ENCODE measurements at places on chromosomes 1 and 21. TPM values are rescaled to one million over a fixed set of nuclear protein-coding genes. Genes with fewer than 3 reads are reported as not detected.

ARMH1 gene
- total RNA-seq, result 2.8 TPM

- no peaks in the 10 kb centered on the region for H3K27me3 ChIP-seq
- peaks cover 13% of the 10 kb centered on the region for H3K36me3 ChIP-seq
- H3K4me3 ChIP-seq, result no peak overlapping the region
- no peaks in the 10 kb centered on the region for H3K4me1 ChIP-seq
- H3K27ac ChIP-seq, result no peak overlapping the region
Observed at GRCh38 chr1:165895451-165895871, 68.0 kb downstream of the UCK2 start.

- no peak overlapping the region for H3K4me3 ChIP-seq
- H3K4me1 ChIP-seq, result no peaks in the 10 kb centered on the region
- DNase-seq, result no peak
Observed at GRCh38 chr21:43634618-43635017, 24.7 kb downstream of the HSF2BP start.

DNA sequence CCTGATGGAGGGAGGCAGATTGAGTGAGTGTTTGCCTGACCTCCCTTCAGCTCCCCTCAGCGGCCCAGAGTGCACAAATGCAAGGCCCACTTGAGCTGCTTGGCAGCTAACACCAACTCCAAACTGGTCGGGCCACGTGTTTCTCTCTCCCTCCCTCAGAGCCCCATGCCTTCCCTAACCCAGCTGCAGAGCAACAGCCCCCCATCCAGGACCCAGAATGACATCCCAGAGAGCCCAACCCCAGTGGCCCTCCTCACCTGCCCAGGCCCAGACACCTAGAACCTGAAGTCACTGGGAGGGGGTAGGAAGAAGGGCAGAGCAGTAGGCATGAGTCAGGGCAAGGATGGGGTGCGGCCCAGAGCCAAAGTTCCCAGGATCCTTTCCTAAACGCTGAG, 789 bp upstream of the S100A14 start:
- no peaks in the 10 kb centered on the region for H3K27me3 ChIP-seq
- H3K27ac ChIP-seq, result peak overlapping the region; percentile 66
- no peaks in the 10 kb centered on the region for H3K36me3 ChIP-seq
- H3K4me3 ChIP-seq, result no peak overlapping the region
- peaks cover 11% of the 10 kb centered on the region for H3K4me1 ChIP-seq
